GM13977 (cell line): ENCODE measurements at places on chromosomes 2 and 18.
A peak's percentile ranks its signal among the peaks of the same experiment; 100 is the strongest.

- no peak for DNase-seq
Observed at GRCh38 chr18:22847867-22848451, 85.2 kb upstream of the RBBP8 start.

GRCh38 chr2:231568785-231569435, 23.8 kb upstream of the TEX44 start:
- no peak for DNase-seq

- DNase-seq = no peak
Observed at GRCh38 chr2:219645631-219646527, 18.4 kb downstream of the SLC4A3 start.

DNA sequence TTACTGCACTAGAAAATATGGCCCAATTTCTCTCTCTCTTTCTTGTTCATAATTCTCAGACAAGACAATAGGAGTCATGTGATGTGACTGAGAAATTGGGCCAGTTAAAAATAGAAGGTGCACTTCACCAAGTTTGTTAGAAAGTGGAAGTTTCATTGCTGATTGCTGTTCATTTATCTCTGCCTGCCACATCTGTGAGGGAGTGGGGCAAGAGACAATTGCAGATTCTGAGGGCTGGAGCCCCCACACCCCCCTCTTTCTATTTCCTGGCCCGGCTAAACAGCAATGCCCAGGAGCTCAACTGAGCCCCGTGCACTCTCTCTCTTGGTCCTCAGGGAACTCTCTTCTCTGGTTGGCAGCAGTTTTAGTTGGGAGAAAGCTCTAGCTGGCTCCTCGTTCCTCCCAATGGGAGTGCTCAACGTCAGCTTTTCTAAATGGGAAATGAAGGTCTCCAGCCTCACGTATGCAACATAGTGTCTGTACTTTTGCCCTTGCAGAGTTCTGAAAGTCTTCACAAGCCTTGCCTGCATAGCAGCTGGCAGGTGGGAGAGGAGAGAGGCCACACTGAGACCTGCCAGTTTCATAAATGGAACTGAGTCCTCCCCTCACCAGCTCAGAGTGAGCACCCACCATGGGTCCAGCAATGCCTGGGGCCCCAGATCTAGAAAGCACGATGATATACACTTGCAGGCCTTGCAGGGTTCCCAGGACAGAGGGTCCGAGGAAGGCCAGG, 115.7 kb downstream of the MYCN start:
- DNase-seq = peak; percentile 54

DNA sequence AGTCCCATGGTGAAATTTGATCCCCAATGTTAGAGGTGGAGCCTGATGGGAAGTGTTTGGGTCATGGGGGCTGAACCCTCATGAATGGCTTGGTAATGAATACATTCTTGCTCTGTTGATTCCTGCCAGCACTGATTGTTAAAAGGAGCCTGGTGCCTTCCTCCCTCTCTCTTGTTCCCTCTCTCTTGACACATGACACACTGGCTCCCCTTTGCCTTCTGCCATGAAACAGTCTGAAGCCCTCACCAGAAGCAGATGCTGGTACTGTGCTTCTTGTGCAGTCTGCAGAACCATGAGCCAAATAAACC, 30.6 kb upstream of the EPC2 start:
- no peak for DNase-seq

GRCh38 chr2:197211881-197212342, 98.7 kb downstream of the ANKRD44 start:
- no peak for DNase-seq

DNA sequence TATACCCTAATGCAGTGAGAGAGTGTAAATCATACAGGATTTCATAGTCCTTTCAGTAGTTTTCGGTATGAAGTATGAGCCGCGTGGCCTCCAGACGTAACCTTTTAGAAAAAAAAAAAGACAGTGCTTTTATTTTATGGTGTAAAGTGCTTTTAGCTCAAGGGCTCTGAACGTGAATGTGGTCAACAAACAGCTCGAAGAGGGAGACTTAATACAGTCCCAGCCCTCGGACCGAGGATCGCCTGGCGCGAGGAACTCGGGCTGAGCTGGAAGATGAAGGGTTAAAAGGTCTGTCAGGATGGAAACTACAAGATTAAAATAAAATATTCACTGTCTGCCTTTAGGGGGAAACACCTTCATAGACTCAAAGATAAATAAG, 4.0 kb upstream of the BCL11A start:
- no peak for DNase-seq

- DNase-seq = no peak
Observed at GRCh38 chr18:3792711-3793110, 342.7 kb downstream of the TGIF1 start.

- DNase-seq = no peak
Observed at GRCh38 chr2:204713211-204713610, 167.9 kb downstream of the PARD3B start.

- no peak for DNase-seq
Observed at GRCh38 chr18:55185391-55185790, 226.1 kb upstream of the CCDC68 start.

- peak; percentile 38 for DNase-seq
Observed at GRCh38 chr18:45384137-45384961, 230.9 kb upstream of the SLC14A2 start.

- DNase-seq = no peak
Observed at GRCh38 chr2:224966613-224967012, 75.7 kb downstream of the DOCK10 start.

- DNase-seq = no peak
Observed at GRCh38 chr2:143354050-143354750, 225.0 kb downstream of the ARHGAP15 start.

DNA sequence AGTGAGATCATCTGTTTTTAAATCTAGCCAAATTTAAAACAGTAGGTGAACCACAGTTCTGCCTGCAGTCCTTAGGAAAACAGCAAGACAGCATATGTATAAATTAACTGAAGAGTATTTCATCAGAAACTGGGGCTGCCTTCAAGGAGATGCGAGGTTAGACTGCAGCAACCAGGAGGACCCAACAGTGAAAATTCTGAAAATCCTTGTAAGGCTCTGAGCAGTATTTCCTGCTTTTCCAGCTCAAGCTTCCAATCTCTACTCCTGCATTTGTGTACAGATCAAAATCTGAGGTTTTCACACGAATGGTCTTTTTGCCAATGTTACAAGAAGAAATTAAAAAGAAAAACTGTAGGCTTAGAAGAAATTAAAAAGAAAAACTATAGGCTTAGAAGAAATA, 43.7 kb downstream of the CERKL start:
- no peak for DNase-seq

DNA sequence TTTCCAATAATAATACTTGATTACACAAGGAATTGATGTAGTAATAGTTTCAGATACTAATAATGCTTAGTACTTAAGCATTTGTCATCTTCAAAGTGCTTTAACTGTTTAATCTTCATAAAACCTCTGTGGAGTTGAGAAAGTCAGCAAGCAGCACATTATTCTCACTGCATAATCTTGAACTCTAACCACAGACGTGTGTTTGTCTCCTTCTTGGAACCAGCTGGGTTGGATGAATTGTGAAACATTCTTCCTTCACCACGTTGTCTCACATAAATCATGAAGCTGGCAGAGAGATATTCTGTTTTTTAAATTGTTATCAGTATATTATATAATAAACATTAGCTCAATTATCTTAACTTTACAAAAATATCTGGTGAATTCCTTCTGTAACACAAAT, 55.1 kb upstream of the LDAH start:
- no peak for DNase-seq

DNA sequence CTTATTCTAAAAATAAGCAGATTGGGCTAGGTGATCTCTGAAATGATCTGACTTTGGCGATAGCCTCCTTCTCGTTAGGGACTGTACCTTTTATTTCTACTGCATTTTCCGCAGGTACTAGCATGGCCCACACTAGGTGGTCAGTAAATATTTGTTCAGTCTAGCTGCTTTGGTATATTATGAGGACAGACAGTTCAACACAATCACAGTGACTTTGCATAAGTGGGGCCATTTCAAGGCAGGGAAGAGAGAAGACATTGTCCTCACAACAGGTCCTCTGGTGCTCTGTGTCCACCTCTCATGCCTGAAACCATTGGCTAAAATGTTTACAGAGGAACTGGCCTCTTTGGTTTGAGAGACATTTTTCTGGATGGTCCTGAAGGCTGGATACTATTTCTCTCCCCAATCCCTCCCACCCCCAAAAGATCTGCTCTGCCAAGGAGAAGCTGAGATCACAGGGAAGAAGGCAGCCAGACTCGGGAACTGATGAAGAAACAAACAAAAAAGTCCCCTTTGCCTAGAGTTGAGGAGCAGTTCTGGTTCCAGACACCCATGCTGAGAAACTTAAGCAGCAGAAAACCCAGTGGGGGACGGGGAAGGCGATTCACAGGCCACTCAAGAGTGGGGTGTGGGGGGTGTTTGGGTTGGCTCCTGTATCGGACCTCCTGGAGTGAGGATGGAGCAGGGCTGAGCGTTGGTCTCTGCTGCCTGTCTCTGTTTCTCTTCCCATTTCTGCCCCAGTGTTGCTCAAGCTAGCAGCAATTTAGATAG, 2.9 kb upstream of the TNP1 start:
- no peak for DNase-seq

DNA sequence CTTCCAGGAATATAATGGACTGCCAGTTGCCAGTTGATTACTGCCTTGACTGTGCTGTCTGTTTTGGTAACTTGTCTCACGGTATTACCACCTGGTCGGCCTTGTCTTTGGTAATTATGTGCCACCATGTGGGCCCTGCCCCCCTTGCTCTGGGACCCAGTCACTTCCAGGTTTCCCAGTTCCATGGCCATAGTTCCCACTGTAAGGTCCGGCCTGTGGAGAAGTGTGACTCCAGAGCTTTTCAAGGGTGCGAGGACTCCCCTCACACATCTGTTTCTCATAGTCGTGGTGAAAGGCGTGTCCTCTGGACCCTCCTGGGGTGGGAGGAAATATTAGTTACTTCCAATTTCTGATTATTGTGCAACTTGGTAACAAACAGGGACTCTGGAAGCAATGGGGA, 150.5 kb downstream of the SEPTIN10 start:
- DNase-seq = no peak

- no peak for DNase-seq
Observed at GRCh38 chr2:177900082-177900481, 172.5 kb downstream of the PDE11A start.

DNA sequence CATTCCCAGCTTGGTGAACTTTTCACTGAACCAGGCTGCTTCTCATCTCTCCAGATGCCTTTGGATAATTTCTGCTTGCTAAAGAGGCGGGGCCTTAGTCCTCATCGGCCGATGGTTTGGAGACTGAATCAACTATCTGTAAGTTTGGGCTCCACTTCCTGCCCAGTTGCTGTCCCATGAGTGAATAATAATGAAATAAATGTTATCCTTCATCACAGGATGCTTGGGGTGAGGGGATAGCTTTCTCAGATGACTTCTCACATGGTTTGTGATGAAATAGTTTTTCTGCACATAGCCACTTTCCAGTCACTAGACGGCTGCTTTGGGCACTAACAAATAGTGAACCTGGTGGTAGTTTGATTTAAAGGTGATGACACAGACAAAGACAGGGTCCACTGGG, 376.6 kb upstream of the TRIB2 start:
- no peak for DNase-seq

DNA sequence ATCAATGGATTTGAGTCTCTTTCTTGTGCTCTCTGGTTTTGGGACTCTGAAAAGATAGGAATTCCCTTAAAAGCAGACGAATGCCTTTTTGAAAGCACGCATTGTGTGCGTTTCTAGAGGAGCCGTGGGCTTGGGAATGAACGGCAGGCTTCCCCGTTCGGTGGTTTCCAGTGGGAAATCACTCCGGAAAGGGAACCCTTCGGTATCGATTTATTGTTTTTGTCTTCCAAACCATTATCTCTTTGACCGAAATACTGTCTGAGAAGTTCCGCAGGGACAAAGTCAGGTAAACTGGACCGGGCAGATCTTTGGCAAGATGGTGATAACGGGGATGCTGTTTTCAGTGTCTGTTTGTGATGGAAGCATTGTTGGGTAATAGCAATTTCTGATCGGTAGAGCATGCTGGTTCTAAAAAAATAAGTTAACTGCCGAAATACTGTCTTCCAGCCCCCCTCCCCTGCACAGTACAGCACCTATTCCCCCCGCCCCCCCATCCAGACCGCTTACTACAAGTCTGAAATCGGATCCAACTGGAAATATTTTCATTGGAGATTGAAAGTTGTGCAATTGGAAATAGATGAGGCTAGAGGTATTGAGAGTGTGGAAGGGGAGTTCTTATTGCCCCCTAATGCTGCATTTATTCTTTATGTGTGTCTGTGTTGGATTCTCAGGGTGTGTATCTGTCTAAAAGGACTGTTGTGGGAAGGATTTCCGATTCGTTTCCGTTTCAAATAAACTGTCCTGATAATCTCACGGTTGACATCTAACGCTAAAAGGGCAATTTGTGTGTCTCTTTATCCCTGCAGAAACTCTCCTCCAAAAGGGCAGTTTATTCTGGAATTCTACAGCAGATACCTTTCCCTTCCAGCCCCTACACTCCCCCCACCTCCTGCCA, 635 bp downstream of the SETBP1 start:
- peak; percentile 68 for DNase-seq

- DNase-seq = no peak
Observed at GRCh38 chr2:96730212-96730611, 9.7 kb downstream of the LMAN2L start.

- no peak for DNase-seq
Observed at GRCh38 chr2:58032016-58032763, 14.4 kb upstream of the VRK2 start.

DNA sequence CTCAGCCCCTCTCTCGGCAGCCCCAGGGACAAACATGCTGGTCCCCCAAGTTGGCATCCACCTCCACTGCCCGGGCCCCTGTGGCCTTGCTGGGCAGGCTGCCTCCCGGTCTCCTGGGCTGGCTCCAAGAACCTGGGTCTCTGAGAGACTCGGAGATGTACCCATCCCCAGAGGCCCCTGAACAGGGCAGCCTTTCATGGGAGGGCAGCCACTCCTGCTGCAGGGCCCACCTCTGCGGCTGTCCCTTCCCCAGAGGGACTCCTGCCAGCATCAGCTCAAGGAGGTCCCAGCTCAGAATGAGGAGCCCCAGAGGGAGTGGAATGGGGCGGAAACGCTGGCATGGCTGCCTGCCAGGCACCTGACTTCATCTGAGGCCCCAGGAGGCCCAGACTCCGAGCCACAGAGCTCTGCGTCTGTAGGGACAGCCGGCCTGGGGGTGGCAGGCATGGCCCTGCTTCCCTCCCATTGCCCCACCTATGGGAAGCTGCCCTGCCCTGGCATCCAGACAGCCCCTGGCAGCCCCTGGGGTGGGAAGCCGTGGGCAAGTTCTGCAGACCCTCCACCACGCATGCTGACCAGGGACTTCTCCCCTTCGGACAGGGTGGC, 857 bp upstream of the CROCC2 start:
- DNase-seq = no peak

GRCh38 chr2:225317186-225317585, 82.3 kb upstream of the NYAP2 start:
- no peak for DNase-seq

GRCh38 chr2:149559341-149560068, 28.1 kb downstream of the MMADHC start:
- no peak for DNase-seq

DNA sequence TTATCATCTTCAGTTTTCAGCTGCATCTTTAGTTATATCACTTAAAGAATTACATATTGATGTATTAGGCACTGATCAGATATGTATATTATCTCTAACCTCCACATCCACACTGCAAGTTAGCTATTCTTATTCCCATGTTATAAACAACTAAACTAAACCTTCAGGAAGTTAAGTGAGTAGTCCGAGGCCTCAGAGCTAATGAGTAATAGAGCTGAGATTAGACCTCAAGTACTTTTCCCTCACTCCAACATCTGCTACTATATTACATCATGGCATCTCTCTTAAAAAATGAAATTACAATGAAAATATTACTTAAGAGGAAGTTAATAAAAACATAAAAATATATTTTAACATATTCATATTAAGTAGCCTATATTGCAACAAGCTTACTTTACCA, 183.6 kb upstream of the MAP2 start:
- DNase-seq = no peak
